ENCODE measurements at places on chromosomes 5 and 9.

DNA sequence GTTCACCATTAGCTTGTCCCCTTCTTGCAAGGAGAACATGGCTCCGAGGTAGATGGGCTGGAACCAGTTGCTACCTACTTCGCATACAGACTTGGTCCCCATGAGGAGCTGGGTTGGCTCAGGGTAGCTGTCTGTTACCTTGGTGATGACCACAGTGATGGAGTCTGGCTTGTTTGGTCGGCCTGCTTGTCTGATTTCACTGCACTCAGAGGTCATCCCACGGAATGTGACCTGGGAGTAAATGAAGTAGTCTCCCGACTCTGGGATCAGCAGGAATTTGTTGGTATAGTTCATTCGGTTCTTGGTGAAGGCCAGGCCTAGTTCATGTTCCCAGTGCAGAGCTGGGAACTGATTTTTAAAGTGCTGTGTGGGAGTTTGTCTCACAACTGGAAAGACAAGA lies 15.3 kb downstream of the TNFSF15 start:
- DNase-seq: no peak

DNA sequence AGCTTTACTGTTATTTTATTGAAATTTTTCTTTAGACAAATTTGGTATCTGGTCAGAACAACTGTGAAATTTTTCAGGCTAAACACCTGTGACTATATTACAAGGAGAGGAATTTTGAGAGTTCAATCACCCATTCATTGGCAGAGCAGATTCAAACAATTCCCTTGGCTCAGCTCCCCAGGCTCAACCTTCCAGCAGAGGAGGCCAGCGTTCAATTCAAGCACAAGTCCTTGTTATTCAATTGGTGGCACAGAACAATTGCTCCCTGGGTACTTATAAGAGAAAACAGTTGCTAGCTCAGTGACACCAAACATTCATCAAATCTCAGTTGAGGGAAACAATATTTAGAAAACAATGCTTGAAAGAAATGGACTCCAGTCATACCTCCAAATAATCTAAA lies 83.3 kb downstream of the SUSD1 start:
- no peak for DNase-seq

- DNase-seq: no peak
Observed at GRCh38 chr5:29161399-29162291, 2031.8 kb upstream of the CDH6 start.

DNA sequence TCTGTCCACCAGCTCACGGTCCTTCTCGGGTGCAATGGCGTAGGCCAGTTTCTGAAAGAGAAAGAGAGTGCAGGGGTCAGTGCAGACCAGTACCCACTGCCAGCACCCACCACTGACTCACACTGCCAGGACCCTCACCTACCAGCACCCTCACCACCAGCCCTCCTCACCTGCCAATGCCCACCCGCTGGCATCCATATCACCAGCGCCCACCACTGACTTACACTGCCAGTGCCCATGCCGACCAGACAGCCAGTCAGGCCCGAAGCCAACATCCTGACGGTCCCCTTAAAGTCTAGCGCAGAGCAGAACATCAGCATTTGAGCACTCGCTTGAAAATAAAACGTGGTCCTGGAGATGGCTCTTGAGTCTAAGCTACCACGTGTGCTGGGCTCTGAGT lies 44.3 kb downstream of the SLC6A3 start:
- DNase-seq: no peak

GRCh38 chr5:121863753-121864285 lies 12.1 kb downstream of the FTMT start:
- DNase-seq: no peak

GRCh38 chr5:179302499-179303185 lies 42.6 kb downstream of the ADAMTS2 start:
- no peak for DNase-seq

GRCh38 chr9:69134412-69134811 lies 39.7 kb upstream of the TJP2 start:
- no peak for DNase-seq

Measured in activated naive CD8-positive, alpha-beta T cell treated with anti-CD3 and anti-CD28 coated beads, Interleukin-2, amount 50 U/mL, for 16 hours (primary cell).